ENCODE measurements at places on chromosomes 5 and 9.

- no peak for DNase-seq
Measured at GRCh38 chr5:17910318-17910717, 276.1 kb downstream of the TAF11L14 start.

DNA sequence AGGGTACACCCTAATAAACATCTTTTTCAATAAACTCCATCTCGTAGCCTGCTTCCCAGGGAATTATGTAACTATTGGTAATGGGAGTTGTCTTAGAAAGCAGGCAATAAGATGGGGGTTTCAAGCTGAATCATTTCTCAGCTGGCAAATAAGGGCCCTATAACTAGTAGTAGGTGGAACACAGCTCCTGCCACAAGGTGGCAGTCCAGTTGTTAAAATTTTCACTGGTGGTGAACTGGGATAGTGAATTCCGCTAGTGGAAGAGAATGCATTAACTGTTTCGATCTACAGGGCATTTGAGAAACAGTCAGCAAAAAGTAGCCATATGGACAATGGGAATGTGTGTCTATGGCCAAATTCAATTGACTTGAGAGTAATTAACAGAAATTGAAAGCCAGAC is 27.7 kb downstream of the PCDHB15 start:
- DNase-seq = no peak

GRCh38 chr9:131366761-131367401 is 27.0 kb upstream of the PRRC2B start:
- DNase-seq = no peak

GRCh38 chr9:124370896-124371582 is 44.2 kb downstream of the PSMB7 start:
- no peak for DNase-seq

GRCh38 chr9:133167096-133167730 is 3.5 kb upstream of the GBGT1 start:
- no peak for DNase-seq

- no peak for DNase-seq
Measured at GRCh38 chr5:176768174-176768970, 42.0 kb upstream of the UNC5A start.

GRCh38 chr5:129807162-129807814 is 59.4 kb downstream of the MINAR2 start:
- DNase-seq = no peak

GRCh38 chr5:84197538-84197937 is 187.1 kb downstream of the EDIL3 start:
- DNase-seq = no peak

- no peak for DNase-seq
Measured at GRCh38 chr5:58117542-58117941, 342.3 kb downstream of the PLK2 start.

- no peak for DNase-seq
Measured at GRCh38 chr9:94714494-94714893, 12.0 kb upstream of the AOPEP start.

GRCh38 chr5:157172403-157172802 is 6.3 kb upstream of the GARIN3 start:
- DNase-seq = no peak

DNA sequence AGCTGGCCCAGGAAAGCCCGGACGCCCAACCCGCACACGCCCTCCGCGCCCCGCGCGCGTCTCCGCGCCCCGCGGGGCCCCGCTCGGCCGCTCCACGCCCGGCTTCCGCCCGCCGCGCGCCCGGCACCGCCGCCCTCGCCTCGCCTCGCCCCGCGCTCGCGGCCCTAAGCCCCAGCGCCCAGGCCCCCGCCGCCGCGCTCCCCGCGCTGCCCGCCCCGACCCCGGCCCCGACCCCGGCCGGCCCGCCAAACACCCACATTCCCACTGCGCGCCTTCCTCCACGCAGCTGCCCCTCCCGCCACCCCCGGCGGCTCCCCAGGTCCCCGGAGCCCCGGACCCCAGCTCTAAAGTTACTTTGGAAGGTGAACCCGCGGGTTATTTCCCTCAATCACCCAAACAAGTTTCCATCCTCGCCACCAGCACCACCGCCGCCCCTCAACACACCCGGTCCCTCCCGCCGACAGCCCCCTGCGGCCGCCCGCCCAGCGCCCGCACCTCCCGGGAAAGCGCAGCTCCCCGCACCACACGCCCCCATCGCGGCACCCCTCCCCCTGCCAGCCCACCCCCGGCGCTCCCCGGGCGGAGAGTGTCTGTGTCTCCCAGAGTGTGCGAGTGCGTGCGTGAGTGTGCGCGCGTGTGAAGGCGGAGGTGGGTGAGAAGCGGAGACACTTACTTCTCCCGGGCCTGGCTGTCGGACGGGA is 439 bp downstream of the SSBP2 start:
- DNase-seq = no peak

- DNase-seq = peak; percentile 34
Measured at GRCh38 chr9:130240410-130241197, 25.0 kb upstream of the HMCN2 start.

- no peak for DNase-seq
Measured at GRCh38 chr9:6945816-6946215, 188.0 kb downstream of the KDM4C start.

- no peak for DNase-seq
Measured at GRCh38 chr5:170288551-170288950, 9.0 kb downstream of the LCP2 start.

DNA sequence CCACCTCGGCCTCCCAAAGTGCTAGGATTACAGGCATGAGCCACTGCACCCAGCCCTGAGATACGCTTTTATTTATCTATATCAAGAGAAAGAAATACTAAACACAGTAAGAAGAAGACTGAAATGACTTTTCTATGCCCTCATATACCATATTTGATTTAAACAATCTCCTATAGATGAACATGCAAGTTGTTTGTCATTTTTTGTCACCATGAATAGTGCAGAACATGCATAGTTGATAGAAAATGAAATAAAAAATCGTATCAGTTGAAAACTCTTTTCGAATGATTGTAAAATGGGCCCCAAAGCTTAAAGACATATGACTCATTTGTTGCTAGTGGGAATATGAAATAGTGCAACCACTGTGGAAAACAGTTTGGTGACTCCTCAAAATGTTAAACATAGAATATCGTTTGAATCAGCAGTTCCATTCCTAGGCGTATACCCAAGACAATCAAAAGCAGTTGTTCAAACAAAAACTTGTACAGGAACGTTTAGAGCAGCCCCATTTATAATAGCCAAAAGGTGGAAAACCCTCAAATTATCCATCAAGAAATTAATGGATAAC is 61.4 kb upstream of the ANKH start:
- DNase-seq = no peak

All from SHP77 (cell line).